ENCODE measurements at places on chromosomes 11 and 22.

DNA sequence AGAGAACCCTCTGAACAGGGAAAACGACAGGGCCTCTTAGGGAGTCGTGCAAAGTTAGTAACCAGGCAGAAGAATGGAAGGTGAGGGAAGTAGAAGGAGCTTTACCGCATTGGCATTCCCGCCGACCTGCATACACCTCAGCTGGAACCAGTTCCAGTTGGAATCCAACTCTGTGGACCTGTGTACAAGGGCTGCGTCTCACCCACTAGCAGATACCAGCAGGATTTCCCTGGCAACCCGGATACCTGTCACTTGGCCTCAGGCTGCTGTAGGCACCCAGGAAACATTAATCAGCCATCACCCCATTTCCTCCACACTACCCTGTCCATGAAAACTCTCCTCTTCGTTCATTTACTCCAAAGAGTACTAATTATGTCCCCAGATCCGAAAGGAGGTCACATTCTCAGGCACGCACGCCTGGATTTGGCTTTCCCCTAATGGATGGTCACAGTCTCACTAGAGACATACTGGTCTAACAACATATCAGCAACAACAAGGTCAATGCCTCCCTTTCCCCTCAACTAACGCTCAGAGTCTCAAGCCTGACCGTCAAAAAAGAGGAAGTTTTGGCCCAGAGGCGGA, 842 bp downstream of the ARFGAP2 start:
- DNase-seq = no peak

GRCh38 chr22:48035897-48036296, 1273.4 kb downstream of the TBC1D22A start:
- no peak for DNase-seq

DNA sequence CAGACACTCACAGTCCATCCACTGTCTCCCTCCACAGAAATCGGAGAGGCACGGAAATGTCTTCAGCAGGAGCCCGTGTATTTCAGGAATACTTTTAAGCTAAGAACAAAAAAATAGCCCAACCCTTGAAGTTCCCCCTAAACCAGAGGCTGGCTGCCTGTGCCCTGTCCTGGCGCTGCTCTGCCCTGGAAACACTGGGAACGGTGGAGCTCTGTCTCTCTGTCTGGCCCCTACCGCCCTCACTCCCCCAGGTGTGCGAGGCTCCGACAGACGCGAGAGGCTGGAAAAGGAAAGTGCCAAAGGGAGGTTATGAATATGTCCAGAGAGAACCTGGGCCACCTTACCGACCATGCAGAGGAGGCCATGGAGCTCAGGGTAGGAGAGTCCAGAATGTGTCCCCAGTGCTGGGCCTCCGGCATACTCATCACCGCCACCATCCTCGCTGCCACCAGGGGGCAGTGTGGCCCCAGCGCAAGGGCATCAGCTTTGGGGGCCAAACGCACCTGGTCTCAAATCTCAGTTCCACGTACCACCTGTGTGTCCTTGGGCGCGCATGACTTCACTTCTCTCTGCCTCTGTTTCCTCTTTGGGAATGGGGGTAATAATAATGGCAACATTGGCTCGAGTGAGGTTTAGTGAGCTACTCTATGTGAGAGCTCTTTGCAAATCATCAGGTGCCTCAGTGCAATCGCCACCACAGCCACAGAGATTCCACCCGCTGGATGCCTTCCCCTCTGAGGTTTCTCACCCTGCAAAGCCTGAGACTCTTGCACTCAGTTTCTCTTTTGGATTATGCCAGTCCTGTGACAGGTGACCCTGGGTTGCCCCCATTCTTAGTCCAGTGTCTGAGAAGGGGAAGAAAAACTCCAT, 10.4 kb upstream of the SLCO2B1 start:
- DNase-seq = peak; percentile 86

DNA sequence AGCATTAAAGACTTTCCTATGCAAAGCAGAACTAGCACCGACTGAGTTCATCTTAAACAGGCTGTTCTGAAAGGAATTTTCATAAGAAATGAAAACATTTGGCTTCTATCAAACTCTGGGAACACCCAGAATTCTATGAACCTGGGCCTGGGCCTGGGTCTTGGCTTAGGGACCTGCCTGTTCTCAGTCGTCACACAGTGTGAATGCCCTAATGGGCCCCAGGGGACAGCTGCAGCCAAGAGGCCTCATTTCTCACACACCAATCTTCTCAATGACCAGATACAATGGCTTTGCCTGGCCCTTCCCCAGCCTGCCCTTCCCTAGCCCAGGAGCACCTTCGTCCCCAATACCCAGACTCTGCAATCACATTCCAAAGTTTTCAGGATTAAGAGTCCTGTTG, 234.9 kb upstream of the ARHGAP20 start:
- peak; percentile 40 for DNase-seq

- DNase-seq = no peak
These were observed 129.0 kb downstream of the MICAL2 start for GRCh38 chr11:12239396-12239795.

DNA sequence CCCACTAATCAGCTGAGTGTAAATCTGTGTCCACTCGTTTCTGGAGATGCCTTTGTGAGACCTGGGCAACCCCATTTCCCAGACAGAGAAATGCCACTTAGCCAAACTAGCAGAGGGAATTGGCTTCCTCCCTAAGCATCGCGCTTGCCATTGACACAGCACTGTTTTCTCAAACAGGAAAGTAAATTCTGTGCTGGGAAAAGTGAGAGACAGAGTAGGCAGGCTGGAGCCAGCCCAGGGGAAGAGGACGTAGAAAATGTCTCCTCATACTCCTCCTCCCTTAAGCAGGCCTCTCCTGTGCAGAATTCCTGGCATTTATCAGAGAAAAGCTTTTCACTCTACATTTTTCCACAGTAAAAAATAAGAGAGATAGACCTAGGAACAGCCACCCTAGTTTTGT, 99.1 kb upstream of the AMOTL1 start:
- DNase-seq = no peak

Measured in left ventricle myocardium superior (tissue), 1 donor.